ENCODE measurements at places on chromosomes 2 and 18. TPM values are rescaled to one million over a fixed set of nuclear protein-coding genes. Genes with fewer than 3 reads are reported as not detected.
A peak's percentile ranks its signal among the peaks of the same experiment; 100 is the strongest.

Gene KCTD1
- total RNA-seq: 9.9 TPM

Gene CD207
- total RNA-seq: not detected

Gene SPATA3
- total RNA-seq: not detected

- peak; percentile 55 for DNase-seq
Measured at GRCh38 chr2:229133155-229133772, 137.8 kb downstream of the PID1 start.

DNA sequence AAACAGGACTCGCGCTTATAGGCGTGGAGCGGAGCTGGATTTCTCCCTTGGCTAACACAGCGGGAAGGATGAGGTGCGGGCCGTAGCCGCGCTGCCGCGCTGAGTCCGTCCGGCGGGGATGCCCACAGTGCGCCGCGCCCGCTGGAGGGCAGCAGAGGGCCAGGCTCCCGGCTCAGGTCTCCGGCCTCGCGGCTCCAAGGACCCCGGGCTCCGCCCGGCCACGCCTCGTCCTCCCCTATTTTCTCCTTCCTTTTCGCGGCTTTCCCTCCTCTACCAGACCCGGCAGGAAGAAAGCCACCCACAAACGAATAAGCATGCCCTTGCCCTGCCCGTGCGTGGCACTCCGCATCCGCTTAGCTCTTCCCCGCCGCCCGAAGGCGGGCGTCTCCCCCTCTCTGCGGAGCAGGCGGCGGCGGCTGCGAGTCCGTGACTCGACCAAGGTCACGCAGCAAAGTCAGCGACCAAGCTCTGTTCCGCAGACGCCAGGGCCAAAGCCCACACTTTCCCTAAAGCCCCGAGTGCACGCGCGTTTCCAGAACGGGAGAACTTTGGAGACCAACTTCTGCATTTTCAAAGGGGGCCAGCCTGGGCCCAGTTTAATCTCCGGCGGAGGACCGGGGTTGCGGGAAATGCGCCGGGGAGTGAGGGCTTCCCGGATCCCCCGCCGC lies 48.5 kb downstream of the KCNIP3 start:
- peak; percentile 62 for DNase-seq

DNA sequence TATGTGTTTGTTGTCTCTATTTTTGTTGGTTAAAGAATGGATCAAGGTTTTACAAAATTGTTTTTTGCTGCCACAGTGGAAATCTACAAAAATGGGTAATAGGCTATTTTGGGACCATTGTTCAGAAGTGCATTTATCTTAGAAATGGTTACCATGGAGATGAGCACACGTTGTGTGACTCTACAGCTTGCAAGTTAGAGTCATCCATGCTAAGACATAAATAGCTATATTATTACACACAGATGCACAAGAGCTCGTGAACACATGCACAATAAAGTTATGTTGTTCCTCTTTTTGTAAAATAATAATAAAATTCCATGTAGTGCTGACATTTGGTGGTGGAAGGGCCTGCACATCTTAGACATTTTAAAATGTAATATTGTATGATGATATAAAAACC lies 15.5 kb upstream of the DUSP19 start:
- DNase-seq: peak; percentile 84

DNA sequence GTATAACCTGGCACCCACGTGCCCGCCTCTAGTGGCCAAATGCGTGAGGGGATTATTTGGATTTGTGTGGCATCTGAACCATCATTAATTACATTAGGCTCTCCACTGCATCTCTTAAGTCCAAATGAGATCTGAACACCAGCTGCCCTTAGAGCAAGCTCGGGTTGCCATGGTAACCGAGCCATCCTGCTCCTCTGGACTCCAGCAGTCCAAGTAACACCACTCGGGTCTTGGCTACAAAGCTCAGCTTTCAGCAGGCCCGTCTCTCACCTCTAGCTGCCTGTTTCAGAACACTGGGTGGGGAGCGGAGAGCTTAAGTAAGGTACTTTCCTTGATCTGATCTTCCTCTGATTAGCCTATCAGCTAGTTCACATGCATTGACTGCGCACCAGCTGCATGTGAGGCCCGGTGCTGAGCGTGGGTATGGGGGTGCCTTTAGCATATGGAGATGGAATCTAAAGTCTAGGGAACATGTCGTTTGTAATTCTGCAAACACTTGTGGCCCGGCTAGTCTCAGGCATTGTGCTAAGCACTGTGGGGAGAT lies 14.1 kb upstream of the CYS1 start:
- DNase-seq: no peak
